Right atrium auricular region (tissue), 2 donors: ENCODE measurements at places on chromosomes 16 and 17. TPM values are rescaled to one million over a fixed set of nuclear protein-coding genes. Genes with fewer than 3 reads are reported as not detected.

The MCRIP1 gene
- total RNA-seq = 91.3 TPM

DNA sequence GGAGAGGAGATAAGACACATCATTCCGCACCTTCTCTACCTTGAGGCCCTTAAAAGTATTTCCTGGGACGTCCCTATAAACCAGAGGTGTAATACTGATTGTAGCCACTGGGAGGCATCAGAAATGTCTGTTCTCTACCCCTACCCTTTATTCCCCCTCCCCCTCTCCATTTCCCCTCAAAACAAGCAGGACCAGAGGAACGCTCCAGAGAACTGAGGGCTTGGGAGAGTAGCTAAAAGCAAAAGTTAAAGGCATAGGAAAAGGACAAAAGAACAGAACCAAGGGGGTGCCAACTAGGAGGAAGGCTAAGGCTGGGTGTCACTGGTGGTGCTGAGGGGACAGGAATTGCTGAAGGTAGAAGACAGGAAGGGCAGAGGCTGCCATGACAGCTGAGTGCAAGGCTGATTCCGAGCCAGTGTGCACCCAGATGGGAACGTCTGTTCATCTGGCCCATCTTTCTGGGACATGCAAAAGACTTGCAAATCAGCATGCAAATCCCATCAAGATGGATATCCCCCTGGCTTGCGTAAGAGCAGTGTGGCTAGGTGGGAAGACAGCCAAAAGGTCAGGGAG, 6.7 kb downstream of the CAMTA2 start:
- DNase-seq = no peak

The NTN3 gene
- total RNA-seq = 0.22 TPM

DNA sequence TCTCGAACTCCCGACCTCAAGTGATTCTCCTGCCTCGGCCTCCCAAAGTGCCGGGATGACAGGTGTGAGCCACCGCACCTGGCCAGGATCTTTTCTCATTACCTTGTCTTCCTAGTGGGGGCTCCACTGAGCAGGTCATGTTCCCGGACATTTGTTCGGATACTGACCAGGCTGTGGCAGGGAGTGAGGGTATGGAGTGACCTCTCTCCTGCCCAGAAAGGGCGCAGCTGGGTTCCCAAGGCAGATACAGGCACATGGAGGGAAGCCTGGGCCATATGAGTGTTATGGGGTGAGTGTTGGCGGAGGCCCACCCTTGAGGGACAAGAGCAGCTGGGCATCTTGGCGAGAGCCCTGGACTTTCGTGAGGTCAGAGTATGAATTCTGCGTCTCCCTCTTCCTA, 5.5 kb downstream of the SERPINF1 start:
- no peak for DNase-seq

The SLC5A10 gene
- total RNA-seq = not detected

- DNase-seq = no peak
These were observed at the start of gene RPRML for GRCh38 chr17:46979147-46979863. Gene RPRML (minus strand): TSS chr17:46979253. CDS start chr17:46979007, 246 bp downstream.
